ENCODE measurements at places on chromosomes 3 and 15. TPM values are rescaled to one million over a fixed set of nuclear protein-coding genes. Genes with fewer than 3 reads are reported as not detected.

- DNase-seq = no peak
- no peak overlapping the region for H3K27ac ChIP-seq
- no peaks in the 10 kb centered on the region for H3K4me1 ChIP-seq
- H3K27me3 ChIP-seq = no peaks in the 10 kb centered on the region
Measured at GRCh38 chr3:42876401-42876800, 722 bp upstream of the CYP8B1 start.

- H3K27ac ChIP-seq = no peak overlapping the region
- H3K4me1 ChIP-seq = no peaks in the 10 kb centered on the region
- no peak for DNase-seq
- no peak overlapping the region for H3K4me3 ChIP-seq
- H3K36me3 ChIP-seq = no peaks in the 10 kb centered on the region
Measured at GRCh38 chr3:166071831-166072230, 234.6 kb upstream of the BCHE start.

The DENND4A gene
- total RNA-seq = 26.5 TPM

The GOLGA6L4 gene
- 6.6 TPM for total RNA-seq

DNA sequence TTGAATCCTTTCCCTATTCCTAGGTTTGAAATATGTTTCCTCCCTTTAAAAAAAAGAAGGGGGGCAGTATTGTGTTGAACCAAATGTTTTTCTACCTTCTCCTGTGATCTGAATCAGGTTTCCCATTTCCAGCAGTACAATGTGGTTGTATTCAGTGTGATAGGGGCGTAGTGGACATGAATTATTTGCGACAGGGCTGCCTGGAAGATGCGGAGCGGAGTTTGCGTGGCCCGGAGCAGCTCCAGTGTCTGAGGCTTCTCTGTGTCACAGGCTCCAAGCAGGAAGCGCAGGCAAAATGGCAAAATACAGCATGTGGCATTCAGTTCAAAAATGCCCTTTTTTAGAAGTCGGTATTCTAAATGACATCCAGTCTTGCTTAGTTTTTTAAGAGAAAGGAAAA lies 154.4 kb downstream of the PGPEP1L start:
- DNase-seq = peak; percentile 73
- H3K4me3 ChIP-seq = peak overlapping the region; percentile 57
- H3K36me3 ChIP-seq = no peaks in the 10 kb centered on the region
- H3K4me1 ChIP-seq = peaks cover 7% of the 10 kb centered on the region
- peak overlapping the region; percentile 88 for H3K27ac ChIP-seq

DNA sequence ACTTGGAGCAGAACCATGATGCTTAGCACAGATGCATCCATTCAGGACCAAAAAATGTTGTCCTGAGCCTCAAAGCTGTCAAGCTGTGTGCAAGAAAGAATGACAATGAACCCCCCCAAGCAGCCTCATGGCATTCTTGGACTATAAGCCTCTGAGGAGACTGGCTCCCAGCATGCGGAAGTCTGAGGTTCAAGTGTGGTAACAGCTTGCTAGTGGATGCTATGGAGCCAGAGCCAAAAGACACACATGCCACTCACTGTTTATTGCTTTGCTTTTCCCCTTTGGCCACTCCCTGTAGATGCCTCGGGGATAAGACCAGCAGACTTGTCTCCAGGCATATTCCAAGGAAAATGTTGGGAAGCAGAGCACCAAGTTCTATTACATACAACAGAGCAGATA lies 38.2 kb upstream of the SNRK start:
- H3K27me3 ChIP-seq = no peaks in the 10 kb centered on the region
- no peaks in the 10 kb centered on the region for H3K4me1 ChIP-seq
- no peak overlapping the region for H3K27ac ChIP-seq
- no peak overlapping the region for H3K4me3 ChIP-seq
- DNase-seq = no peak
- H3K36me3 ChIP-seq = no peaks in the 10 kb centered on the region

The GOLGA6L10 gene
- not detected for total RNA-seq

DNA sequence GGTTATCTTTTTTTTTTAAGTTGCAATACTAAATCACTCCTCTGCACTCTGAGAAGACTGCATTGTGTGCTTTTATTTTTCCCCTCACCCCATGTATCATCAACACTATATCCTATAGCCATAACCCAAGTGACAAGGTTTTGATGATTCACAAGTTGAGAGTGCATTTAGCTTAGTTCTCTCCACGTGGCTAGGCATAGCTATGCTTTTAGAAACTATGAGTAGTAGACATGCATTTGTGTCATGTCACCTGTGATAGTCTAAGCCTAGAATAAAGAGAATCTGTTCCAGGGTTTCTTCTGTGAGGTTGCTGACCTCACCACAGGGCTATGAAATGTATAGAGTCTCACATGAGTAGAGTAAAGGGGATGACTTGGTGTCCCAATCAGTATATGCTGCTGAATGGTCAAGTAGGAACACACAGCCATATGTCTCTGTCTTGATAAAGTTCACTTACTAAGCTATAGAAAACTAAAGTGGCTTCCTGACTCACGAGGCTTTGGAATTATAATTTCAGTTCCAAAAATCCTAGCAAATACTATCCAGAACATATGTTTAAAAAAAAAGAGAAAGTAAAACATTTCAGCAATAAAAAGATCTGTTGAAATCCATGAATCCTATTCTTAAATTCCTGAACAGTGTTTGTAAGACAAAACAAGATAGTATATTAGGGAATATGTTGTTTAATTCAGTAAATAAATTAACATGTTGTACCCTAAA lies 206.3 kb downstream of the LSAMP start:
- no peak overlapping the region for H3K4me3 ChIP-seq
- DNase-seq = no peak
- no peaks in the 10 kb centered on the region for H3K36me3 ChIP-seq
- no peaks in the 10 kb centered on the region for H3K27me3 ChIP-seq
- H3K4me1 ChIP-seq = no peaks in the 10 kb centered on the region
- H3K27ac ChIP-seq = no peak overlapping the region

- H3K36me3 ChIP-seq = no peaks in the 10 kb centered on the region
- DNase-seq = no peak
- no peaks in the 10 kb centered on the region for H3K27me3 ChIP-seq
- H3K4me1 ChIP-seq = no peaks in the 10 kb centered on the region
Measured at GRCh38 chr3:14323401-14324223, 78.8 kb upstream of the SLC6A6 start.

- H3K4me3 ChIP-seq = no peak overlapping the region
- DNase-seq = no peak
- no peaks in the 10 kb centered on the region for H3K4me1 ChIP-seq
- H3K36me3 ChIP-seq = no peaks in the 10 kb centered on the region
Measured at GRCh38 chr15:81222007-81222406, 25.3 kb downstream of the IL16 start.

DNA sequence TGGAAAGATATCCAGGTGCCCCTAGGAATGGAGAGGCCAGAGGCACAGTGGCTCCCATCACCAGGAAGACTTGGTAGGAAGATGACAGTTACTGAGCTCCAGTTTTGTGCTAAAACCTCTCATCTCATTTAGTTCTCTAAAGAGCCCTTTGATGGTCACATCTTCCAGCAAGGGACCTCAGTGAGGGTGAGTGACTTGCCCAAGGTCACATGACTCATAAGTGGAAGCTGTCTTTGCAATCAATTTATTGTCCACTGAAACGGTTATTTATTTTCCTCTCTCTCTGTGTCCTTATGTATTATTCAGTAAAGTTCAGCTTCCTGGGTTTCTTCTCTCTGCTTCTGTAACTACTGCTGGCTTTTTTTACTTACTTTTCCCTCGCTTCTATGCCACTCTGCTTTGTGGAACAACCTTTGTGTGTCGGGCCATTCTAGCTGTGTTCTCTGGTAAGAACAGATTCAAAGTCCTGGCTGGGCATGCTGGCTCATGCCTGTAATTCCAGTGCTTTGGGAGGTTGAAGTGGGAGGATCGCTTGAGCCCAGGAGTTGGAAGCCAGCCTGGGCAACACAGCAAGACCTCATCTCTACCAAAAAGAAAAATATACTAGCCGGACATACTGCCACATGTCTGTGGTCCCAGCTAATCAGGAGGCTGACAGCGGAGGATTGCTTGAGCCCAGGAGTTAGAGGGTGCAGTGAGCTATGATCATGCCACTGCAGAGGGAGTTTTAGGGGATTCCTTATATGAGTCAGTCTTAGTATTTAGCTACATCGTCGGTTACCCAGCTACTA lies 55.9 kb downstream of the PDIA5 start:
- no peak for DNase-seq
- no peak overlapping the region for H3K4me3 ChIP-seq
- H3K27me3 ChIP-seq = no peaks in the 10 kb centered on the region
- H3K27ac ChIP-seq = no peak overlapping the region
- no peaks in the 10 kb centered on the region for H3K4me1 ChIP-seq
- H3K36me3 ChIP-seq = no peaks in the 10 kb centered on the region

- no peaks in the 10 kb centered on the region for H3K4me1 ChIP-seq
- H3K27ac ChIP-seq = no peak overlapping the region
- H3K4me3 ChIP-seq = no peak overlapping the region
- DNase-seq = no peak
Measured at GRCh38 chr3:66164155-66164554, 56.6 kb upstream of the SLC25A26 start.

GRCh38 chr3:121956363-121956762 lies 62.2 kb downstream of the SLC15A2 start:
- no peak overlapping the region for H3K4me3 ChIP-seq
- no peaks in the 10 kb centered on the region for H3K36me3 ChIP-seq
- no peaks in the 10 kb centered on the region for H3K4me1 ChIP-seq
